ENCODE measurements at places on chromosomes 7 and 10.

- peaks cover 6% of the 10 kb centered on the region for H3K27me3 ChIP-seq
- no peaks in the 10 kb centered on the region for H3K36me3 ChIP-seq
- peaks cover 2% of the 10 kb centered on the region for H3K4me1 ChIP-seq
- H3K4me3 ChIP-seq: no peak overlapping the region
- H3K27ac ChIP-seq: no peak overlapping the region
Measured at GRCh38 chr10:96017191-96017687, 26.1 kb upstream of the CCNJ start.

- H3K36me3 ChIP-seq: peaks cover 5% of the 10 kb centered on the region
- DNase-seq: no peak
- H3K4me3 ChIP-seq: no peak overlapping the region
- peaks cover 4% of the 10 kb centered on the region for H3K27me3 ChIP-seq
Measured at GRCh38 chr10:22791665-22792064, 77.3 kb upstream of the PIP4K2A start.

GRCh38 chr10:75465450-75465827 is 34.0 kb downstream of the LRMDA start:
- no peaks in the 10 kb centered on the region for H3K4me1 ChIP-seq
- no peak overlapping the region for H3K4me3 ChIP-seq
- no peak overlapping the region for H3K27ac ChIP-seq
- H3K36me3 ChIP-seq: no peaks in the 10 kb centered on the region
- no peaks in the 10 kb centered on the region for H3K27me3 ChIP-seq

DNA sequence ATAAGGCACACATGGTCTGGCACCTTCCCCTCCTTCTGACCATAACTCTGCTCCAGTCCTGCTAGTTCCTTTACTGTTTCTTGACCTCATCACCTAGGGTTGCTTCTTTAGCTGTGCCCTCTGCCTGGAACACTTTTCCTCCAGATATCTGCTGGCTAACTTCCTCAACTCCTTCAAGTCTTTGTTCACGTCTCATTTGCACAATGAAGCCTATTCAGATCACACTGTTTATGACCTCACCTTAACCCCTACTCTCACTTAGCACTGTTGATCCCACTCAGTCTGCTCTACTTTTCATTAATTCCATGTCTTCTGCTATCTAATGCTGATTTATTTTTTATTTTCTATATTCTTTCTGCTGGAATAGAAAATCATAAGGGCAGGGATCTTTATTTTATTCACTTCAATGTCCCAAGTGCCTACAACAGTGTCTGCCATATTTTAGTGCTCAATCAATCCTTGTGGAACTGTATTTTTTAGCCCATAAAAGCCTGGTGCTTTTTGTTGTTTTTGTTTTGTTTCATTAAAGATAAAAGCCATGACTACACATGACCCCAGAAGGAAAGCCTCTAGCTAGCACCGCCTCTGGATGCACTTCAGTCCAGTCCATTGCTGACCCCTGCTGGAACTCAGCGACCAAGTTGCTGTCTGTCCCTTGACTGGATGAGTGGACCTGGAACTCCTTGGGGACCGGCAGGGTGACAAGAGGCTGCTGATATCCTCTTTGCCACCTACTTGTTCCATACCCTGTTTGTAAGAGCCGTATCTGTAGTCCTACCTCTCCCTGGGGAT is 12.3 kb downstream of the KLF14 start:
- H3K4me3 ChIP-seq: no peak overlapping the region
- no peak overlapping the region for H3K27ac ChIP-seq
- H3K27me3 ChIP-seq: peaks cover 30% of the 10 kb centered on the region
- peak; percentile 7 for DNase-seq
- no peaks in the 10 kb centered on the region for H3K4me1 ChIP-seq

DNA sequence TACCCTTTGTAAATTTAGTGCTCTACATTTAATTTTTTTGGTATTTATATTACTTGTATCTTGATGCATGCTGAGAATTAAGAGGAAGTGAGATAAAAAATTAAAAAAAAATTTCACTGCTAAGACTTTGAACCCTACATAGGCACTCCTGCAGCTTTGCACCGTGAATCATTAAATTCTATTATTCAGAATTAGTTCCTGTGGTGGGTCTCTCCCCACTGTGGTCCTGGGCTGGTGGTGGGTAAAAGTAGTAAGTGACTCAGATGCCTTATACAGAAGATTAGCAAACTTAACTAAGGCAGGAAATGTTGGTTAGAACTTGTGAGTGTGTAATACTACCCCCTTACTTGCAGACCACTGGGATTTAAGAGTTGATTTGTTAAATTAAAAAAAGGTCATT is 72.6 kb downstream of the AP3M1 start:
- peak overlapping the region; percentile 72 for H3K27ac ChIP-seq
- H3K4me3 ChIP-seq: no peak overlapping the region
- H3K36me3 ChIP-seq: no peaks in the 10 kb centered on the region
- peak; percentile 64 for DNase-seq
- peaks cover 32% of the 10 kb centered on the region for H3K4me1 ChIP-seq

- H3K27me3 ChIP-seq: peaks cover 7% of the 10 kb centered on the region
- no peak overlapping the region for H3K27ac ChIP-seq
- H3K4me1 ChIP-seq: no peaks in the 10 kb centered on the region
- DNase-seq: peak; percentile 1
Measured at GRCh38 chr10:111650088-111650487, 533.5 kb downstream of the GPAM start.

GRCh38 chr7:77265666-77266065 is 66.0 kb upstream of the FGL2 start:
- H3K36me3 ChIP-seq: no peaks in the 10 kb centered on the region
- H3K27ac ChIP-seq: no peak overlapping the region
- no peak overlapping the region for H3K4me3 ChIP-seq
- H3K27me3 ChIP-seq: no peaks in the 10 kb centered on the region
- no peak for DNase-seq
- H3K4me1 ChIP-seq: peaks cover 7% of the 10 kb centered on the region

DNA sequence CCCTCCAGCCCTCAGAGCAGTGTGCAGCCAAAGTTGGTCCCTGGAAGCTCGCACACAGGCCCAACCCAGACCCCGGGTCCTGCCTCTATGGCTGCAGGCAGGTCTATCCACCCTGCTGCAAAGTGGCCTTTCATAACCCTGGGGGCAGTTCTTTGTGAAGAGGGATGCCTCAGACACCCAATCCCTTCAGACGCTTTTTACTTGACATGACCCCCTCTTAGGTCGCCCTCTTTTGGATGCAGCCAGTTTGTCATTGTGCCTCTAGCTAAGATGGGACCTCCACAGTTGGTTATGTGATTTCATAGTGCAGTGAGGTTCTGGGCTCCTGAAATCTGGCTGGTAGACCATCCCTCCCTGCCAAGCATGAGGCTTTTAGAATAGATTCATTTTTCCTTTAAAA is 27.3 kb downstream of the SMKR1 start:
- no peak for DNase-seq
- H3K27me3 ChIP-seq: peaks cover 10% of the 10 kb centered on the region
- no peaks in the 10 kb centered on the region for H3K36me3 ChIP-seq
- no peak overlapping the region for H3K4me3 ChIP-seq

Data from activated naive CD8-positive, alpha-beta T cell treated with anti-CD3 and anti-CD28 coated beads for 36 hours (primary cell).